Amygdala (tissue), 56 donors: ENCODE measurements at places on chromosomes 12 and 14.

DNA sequence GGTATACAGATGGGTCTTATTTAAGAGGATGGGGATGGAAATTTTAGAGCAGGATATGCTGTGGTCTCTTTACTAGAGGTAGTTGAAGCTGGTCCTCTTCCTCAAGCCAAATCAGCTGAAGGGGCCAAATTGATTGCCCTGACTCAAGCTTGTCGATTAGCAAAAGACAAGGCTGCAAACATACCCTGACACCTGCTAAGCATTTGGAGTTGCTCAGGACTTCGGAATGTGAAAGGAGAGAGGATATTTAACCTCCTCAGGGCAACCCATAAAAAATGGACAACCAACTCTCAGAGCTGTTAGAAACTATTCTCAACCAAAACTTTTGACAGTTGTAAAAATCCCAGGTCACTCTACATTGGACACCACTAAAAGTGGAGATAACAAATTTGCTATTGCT is 15.6 kb downstream of the PTGDR start:
- DNase-seq, result no peak

DNA sequence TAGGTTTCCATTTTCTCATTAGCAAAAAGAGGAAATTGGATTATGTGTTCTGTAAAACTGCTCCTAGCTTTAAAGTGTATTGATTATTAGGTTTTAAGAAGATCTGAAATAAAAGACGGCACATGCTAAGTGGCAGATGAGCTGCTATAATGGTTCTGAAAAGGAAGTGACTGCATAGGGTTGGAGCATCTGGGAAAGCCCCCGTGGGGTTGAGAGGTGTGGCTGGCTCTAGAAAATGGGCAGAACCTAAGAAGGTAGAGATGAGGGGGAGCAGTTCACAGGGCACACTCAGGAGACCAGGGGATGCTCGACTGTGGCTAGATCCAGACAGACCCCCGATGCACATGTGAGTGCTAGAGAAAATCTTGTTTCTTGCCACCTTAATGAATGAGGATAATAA is 1.9 kb downstream of the IFNG-AS1 start:
- DNase-seq, result no peak

GRCh38 chr14:28102814-28103213 is 663.8 kb upstream of the FOXG1 start:
- DNase-seq, result no peak

GRCh38 chr12:17661250-17661649 is 428.7 kb downstream of the RERGL start:
- no peak for DNase-seq

- DNase-seq, result peak; percentile 42
These were observed 1.5 kb downstream of the ATP2B1 start for GRCh38 chr12:89706986-89707702.

DNA sequence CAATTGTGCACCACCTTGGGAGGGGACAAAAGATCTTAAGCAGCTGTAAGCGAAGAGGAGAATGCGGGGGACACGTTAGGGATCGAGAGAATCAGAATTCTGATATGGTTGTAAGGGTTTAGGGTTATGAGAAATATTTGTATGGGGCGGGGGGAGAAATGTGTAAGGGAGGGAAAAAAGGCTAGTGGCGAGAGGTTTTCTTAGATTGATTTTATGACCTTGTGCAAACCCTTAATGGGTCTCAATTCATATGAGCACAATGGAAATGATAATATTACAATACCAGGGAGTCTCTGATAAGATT is 396 bp downstream of the NDUFA9 start:
- DNase-seq, result no peak

GRCh38 chr12:16155938-16156337 is 121.5 kb downstream of the SLC15A5 start:
- no peak for DNase-seq

DNA sequence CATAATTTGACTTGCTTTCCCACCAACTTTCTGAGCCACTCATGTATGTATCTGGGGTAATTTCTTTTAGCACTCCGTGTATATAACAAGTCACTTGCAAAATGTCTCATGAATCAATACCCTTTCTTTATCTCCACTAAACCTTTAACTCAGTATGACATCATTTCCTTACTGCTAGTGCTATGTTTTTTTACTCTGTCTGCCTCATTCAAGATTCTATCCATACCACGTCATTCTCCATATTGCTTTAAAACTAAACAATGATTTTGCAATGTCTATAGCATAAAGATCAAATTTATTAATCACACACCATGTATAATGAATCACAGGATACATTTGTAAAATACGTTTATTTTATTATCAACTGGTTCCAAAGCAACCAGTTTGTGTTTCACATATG is 178.2 kb downstream of the PIK3C2G start:
- no peak for DNase-seq

DNA sequence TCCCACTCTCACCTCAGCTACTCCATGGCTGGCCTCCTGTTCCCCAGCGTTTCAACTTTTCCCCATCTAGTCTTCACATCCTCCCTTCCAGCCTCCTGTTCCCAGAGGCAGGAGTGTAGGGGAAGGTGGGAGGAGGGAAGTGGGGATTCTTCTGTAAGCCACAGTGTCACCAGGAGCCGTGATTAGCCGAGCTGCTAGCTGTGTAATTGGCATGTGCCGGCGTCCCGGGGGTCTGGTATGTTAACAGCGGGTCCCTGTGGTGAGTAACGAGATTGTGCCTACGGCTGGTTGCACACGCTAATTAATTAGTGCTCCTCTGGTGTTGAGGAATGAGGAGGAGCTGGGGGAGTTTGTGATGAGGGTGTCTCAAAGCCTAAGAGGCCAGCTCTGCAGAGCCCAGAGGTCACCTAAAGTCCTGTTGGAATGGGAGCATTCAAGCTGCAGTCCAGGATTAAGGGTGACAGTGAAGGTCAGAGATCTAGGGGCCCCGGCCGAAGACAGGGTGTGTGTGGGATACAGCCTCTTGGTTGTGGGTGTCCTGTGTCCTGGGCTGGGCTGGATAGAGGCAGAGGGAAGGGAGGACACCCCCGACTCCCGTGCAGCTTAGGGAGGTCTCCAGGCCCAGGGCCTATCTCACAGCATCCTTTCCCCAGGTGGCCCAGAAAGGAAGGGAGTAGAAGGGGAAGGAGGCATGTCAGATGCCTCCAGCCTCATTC is 10.0 kb upstream of the CALCOCO1 start:
- no peak for DNase-seq

- DNase-seq, result peak; percentile 88
These were observed at the start of gene RAP1B for GRCh38 chr12:68610370-68611093. RAP1B (plus strand) TSS chr12:68610899; CDS start chr12:68648725, 37,826 bp downstream.

GRCh38 chr12:129076441-129077320 is 223.4 kb downstream of the GLT1D1 start:
- no peak for DNase-seq

DNA sequence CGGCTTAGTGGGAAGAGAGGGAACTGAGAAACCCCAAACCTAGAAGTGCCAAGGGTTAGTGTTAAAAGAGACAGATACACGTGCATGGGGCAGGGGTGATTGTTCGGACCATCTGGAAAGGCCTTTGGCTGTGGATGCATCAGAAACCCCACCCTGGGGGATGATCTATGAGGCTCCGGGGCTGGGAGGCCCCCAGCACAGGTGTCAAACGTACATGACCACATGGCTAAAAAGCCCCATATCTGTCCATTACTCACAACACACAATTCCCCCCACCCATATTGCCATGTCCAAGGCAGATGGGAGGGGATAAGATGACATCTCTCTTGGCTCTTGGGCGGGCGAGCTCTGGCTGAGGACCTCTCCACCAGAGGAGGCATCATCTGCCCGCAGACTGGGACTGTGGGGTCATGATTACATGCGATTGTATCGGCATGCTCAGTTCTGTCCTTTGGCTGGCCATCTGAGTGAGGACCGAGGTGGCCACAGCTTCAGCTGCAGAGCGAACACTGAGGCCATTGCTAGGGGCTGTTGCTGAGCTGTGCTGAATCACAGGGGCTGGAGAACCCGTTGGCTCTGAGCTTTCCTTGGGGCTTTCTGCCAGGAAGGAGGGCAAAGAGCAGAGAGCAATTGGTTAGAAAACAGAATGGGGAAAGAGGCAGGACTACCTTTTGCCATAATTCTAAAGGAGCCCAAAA is 9.6 kb upstream of the NPFF start:
- DNase-seq, result no peak

DNA sequence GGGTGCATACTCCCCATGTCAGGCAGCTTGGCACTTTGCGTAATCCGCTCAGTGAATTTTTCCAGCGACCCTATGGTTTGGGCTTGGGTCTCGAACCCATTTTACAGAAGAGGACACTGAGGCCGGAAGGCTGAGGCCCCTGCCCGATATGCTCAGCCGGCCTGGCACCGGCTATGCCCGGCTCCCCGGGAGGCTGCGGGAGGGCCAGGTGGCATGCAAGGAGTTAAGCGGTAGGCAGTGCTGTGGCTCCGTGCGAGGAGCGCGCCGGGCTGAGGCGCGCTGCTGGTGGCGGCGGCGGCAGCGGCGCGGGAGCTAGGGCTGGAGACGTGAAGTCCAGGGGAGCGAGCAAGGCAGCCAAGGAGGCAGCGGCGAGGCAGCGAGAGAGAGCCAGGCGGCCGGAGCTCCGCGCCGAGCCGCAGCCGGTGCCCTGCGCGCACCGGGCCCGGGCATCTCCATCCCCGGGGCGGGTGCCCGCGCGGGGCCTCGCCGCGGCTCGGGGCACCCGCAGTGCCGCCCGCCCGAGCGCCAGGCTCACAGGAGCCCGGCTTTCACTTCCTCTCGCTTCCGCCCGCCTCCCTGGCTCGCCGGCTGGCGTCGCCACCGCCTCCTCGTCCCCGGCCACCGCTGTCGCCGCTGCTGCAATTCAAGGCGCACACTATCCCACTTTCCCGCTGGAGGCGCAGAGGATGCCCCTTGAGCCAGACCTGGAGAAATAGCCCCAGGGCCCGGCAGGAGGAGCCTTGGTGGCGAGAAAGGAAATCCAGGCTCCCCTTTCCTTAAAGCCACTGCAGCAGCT is at the start of gene WSCD2:
Gene WSCD2, plus strand, starts transcription at position 272 of the 796 bp plus-strand sequence. CDS start 66,545 bp downstream, outside the sequence.
- no peak for DNase-seq

GRCh38 chr14:103679351-103679750 is 35.9 kb downstream of the XRCC3 start:
- no peak for DNase-seq

- DNase-seq, result no peak
These were observed 391.1 kb downstream of the PAWR start for GRCh38 chr12:79299447-79300198.

GRCh38 chr14:87397499-87397898 is 595.5 kb downstream of the GALC start:
- DNase-seq, result no peak

GRCh38 chr12:68636268-68636667 is 25.6 kb downstream of the RAP1B start:
- DNase-seq, result no peak

DNA sequence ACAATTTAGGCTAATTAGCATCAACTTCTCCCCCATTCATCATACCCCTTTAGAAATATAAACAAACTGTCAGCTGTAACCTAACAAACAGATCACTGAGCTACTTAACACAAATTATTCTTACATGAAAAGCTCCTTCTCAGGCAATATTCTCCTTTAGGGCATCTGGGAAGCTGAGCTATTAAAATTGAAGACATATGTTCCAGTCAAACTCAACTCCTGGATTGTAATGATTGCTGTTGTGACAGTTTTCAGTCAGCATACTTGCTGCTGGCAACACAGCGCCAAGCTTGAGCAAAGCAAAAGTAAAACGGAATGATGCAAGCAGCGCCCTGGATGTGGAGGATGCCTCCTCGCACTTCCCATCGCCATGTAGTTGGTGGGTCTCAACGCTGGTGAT is 82.4 kb downstream of the SLC25A21 start:
- no peak for DNase-seq
